ENCODE measurements at places on chromosomes 13 and 19. TPM values are rescaled to one million over a fixed set of nuclear protein-coding genes. Genes with fewer than 3 reads are reported as not detected.

DNA sequence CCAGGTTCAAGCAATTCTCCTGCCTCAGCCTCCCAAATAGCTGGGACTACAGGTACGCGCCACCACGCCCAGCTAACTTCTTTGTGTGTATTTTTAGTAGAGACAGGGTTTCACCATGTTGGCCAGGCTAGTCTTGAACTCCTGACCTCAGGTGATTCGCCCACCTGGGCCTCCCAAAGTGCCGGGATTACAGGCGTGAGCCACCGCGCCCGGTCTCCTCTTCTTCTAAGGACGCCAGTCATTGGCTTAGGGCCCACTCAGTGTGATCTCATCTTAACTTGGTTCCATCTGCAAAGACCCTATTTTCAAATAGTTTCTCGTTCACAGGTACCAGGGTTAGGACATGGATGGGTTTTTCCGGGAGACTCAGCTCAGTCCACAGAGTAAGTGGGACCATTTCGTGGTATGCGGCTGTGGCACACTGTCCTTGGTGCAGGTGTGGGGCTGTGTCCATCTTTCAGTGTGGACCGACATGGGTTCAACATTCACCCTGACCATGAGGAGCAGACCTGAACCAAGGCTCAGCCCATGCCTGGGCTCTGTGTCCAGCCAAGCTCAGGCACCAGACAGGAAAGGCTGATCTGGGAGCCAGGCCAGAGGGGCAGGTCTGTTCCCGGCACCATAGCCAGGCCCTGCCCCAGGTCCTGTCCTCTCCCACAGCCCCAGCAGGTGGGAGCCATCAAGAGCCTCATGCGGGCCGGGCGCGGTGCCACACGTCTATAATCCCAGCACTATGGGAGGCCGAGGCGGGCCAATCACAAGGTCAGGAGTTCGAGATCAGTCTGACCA lies 2.8 kb upstream of the MKNK2 start:
- DNase-seq, result peak; percentile 96

GRCh38 chr13:110641055-110642015 lies 26.0 kb downstream of the NAXD start:
- peak; percentile 65 for DNase-seq

DNA sequence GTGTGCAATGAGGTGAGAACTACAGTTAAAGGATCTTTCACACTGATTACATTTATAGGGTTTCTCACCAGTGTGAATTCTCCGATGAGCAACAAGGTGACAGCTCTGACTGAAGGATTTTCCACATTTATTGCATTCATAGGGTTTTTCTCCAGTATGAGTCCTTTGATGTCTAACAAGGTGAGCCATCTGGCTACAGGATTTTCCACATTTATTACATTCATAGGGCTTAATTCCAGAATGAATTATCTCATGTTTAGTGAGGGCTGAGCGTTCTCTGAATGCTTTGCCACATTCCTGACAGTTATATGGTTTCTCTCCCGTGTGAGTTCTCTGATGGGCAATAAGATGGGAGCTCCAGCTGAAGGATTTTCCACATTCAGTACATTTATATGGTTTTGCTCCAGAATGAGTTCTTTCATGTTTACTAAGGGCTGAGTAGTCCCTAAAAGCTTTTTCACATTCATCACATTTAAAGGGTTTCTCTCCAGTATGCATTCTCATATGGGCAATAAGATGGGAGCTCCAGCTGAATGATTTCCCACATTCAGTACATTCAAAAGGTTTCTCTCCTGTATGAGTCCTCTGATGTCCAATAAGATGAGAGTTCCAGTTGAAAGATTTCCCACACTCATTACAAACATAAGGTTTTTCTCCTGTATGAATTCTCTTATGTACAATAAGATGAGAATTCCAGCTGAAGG lies 4.4 kb upstream of the C19orf18 start:
- no peak for DNase-seq

TTC9B gene
- total RNA-seq, result not detected
